Myocyte (in vitro differentiated cells): ENCODE measurements at places on chromosomes 1 and 21. TPM values are rescaled to one million over a fixed set of nuclear protein-coding genes. Genes with fewer than 3 reads are reported as not detected.

BGLAP gene
- 152 and 378 TPM in 2 replicates for total RNA-seq

OR10Z1 gene
- not detected in 2 replicates for total RNA-seq

TFF2 gene
- not detected in 2 replicates for total RNA-seq

DYNLT4 gene
- total RNA-seq: not detected in 2 replicates

SMAP2 gene
- total RNA-seq: 15.8 and 21.2 TPM in 2 replicates

NPPB gene
- not detected in 2 replicates for total RNA-seq

VWA5B1 gene
- not detected in 2 replicates for total RNA-seq

SLC44A5 gene
- 0.10 TPM in 1 of 2 replicates, not detected in the other for total RNA-seq

FNDC5 gene
- 392 and 577 TPM in 2 replicates for total RNA-seq

CD1B gene
- total RNA-seq: not detected in 2 replicates

PLA2G2C gene
- total RNA-seq: not detected in 2 replicates

ACOT11 gene
- total RNA-seq: 54.0 and 59.2 TPM in 2 replicates

C1QTNF12 gene
- 1.2 TPM in 1 of 2 replicates, not detected in the other for total RNA-seq

FCRL4 gene
- total RNA-seq: not detected in 2 replicates

LRRC71 gene
- total RNA-seq: not detected in 2 replicates

KISS1 gene
- total RNA-seq: 10.6 and 19.3 TPM in 2 replicates

SETD4 gene
- total RNA-seq: 10.9 and 13.5 TPM in 2 replicates

B3GALT5 gene
- 0.73 and 1.0 TPM in 2 replicates for total RNA-seq
